ENCODE measurements at places on chromosomes 3 and 15.

DNA sequence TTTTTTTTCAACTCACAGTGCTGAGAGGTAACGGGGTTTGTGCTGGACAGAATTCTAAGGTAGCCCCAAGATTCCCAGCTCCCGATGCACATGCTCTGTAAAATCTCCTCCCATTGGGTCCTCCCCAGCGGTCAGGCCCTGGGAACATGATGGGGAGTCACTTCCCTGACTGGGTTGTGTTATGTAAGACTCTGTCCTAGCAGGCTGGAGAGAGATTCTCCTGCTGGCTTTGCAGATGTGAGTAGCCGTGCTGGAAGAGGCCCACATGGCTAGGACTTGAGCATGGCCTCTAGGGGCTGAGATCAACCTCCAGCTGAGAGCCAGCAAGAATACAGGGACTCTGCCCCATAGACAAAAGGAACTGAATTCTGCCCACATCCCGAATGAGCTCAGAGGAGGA, 83.7 kb upstream of the OXTR start:
- no peak for DNase-seq

GRCh38 chr15:29127506-29128430, 141.9 kb downstream of the NSMCE3 start:
- no peak for DNase-seq

GRCh38 chr3:98573181-98573728, 20.2 kb downstream of the CPOX start:
- peak; percentile 57 for DNase-seq

DNA sequence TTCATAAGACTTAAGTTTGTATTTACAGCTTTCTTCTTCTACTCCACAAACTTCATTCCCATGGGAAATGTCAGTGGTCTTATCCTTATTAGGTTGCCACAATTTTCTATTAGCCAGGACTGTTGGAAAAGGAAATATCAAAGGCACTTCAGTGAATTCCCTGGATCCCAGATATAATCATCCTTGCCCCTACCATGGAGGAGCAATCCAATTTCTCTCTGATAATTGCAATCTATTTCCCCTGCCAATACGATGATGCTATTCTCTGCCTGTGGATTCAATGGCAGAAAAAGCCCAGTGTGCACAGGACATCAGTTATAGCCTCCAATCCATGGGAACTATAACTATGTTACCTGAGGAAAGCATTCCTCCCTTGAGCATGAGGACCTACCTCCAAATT, 536.4 kb upstream of the UBE2E2 start:
- no peak for DNase-seq

- DNase-seq, result no peak
Observed at GRCh38 chr3:186141790-186142189, 32.9 kb upstream of the ETV5 start.

- DNase-seq, result no peak
Observed at GRCh38 chr15:77411619-77411976, 8.3 kb downstream of the PEAK1 start.

GRCh38 chr15:54859982-54860381, 336.8 kb downstream of the RSL24D1 start:
- DNase-seq, result no peak

DNA sequence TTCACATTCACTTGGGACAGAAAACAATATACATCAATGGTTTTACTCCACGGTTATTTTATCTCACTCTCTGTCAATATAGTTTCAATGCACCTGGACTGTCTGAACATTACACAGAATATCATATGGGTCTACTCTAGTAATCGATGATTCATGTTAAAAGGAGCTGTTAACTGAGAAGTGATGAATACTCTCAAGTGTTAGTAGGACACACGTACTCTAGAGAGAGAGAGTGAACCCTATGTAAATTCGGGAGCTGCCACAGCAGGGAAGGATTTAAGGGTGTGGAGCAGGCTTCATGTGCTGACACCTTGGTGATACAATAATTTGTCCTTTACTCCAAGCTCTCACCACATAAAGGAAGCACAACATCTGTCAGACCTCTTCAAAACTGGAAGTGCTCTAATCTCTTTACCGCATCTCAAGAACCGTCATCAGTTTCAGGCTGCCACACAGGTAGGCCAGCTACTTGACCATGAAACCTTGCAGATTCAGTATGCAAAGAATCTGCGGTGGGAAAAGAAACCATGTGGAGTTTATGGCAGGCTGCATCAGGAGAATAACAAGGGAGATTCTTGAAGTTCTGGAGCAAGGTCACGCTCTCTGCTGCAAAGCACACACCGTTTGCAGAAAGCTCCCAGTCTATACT, 199.2 kb upstream of the TMC3 start:
- no peak for DNase-seq

DNA sequence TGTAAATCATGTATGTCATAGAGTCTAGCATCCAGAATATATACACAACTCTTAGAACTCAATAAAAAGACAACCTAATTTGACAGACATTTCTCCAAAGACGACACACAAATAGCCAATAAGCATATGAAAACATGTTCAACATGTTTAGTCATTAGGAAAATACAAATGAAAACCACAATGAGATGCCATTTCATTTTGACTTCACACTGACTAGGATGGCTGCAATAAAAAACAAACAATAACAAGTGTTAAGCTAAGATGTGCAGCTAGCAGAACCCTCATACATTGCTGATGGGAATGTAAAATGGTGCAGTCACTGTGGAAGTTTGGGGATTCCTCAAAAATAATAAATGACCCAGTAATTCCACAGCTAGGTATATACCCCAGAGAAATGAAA, 16.4 kb downstream of the SPG11 start:
- DNase-seq, result no peak

DNA sequence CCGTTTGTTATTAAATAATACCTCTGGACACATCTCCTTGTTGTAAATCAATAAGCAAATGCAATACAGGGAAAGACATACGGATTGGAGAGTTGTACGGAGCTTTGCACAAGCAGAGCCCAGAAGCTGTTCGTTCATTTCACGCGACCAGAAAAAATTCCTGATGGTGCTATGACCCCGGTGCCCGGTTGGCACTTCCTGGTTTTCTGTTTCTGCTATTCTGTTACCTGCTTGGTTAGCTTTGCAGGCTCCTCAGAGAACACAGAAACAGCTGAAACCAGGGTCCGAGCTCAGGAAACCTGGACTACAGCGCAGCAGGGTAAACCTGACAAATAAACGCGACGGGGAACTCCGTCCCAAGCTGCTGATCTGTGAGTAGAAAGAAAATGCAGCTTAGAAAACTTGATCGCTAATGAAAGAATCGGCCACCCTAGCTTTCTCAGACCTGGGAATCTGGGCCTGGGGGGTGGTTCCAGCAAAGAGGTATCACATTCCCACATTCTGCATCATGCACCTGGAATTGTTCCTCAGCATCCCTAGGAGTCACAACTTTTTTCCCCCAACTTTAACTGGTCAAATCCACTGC, 845 bp downstream of the CNTN3 start:
- DNase-seq, result no peak

DNA sequence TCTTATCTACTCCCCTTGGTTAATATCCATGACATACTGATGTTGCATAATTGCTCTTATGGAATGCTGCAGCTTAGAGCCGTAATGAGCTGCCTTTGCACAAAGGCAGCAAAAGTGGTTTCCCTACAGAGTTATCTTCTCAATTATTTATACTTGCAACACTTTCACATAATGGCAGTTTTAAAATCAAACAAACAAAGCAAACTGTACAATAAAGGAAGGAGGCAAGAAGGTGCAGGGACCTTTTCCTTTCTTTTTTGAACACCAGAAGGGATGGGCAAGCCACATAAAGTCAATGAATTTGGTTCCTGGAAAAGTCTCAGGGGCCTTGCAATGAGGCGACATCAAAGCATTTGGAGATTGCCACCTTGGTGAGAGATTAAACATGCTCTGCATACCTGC, 188.0 kb downstream of the MEIS2 start:
- peak; percentile 46 for DNase-seq

DNA sequence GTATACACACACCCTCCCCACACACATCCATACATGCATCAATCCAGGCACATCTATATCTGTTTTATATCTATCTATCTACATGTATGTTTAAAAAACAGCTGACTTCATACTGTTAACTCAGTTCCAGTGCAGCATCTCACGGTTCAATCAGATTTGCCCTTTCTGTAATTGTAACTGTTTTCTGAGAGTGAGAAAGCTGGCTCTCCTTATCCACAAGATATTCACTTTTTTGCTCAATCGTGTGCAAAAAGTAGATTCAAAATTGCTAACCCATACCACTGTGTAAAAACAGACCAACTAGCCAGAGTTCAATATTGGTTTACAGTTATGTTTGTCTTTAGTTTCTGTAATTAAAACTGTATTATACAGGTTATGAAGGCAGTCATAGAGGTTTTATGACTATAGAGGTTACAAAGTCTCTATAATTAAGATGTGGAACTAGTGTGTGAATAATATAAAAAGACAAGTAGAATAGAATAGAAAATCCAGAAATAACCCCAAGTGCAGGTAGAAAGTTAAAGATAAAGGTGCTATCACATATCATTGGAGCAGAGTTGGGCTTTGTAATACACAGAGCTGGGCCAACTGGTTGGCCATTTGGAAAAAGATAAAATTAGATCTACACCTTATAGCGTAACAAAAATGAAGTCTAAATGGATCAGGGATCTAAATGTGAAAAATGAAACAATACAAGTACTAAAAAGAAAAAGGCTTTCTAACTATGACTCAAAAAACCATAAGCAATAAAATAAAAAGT, 20.1 kb upstream of the MCF2L2 start:
- no peak for DNase-seq

DNA sequence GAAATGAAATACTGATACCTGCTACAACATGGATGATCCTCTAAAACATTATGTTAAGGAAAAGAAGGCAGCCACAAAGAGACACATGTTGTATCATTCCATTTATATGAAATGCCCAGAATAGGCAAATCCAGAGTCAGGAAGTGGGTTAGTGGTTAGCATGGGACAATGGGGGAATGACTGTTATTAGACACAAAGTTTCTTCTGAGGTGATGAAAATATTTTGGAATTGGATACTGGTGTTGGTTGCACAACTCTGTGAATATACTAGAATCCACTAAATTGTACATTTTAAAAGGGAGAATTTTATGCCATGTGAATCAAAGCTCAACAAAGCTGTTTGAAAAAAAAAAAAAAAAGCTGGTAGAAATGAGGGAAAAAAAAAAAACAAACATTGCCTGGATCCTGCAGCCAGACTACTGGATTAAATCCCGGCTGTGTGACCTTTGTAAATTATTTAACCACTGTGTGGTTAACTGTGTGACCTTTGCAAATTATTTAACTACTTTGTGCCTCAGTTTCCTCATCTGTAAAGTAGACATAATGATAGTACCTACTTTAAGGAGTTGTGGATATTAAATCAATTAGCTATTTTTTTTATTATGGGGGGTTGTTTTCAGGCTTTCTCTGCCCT, 75.6 kb upstream of the PRICKLE2 start:
- peak; percentile 71 for DNase-seq

DNA sequence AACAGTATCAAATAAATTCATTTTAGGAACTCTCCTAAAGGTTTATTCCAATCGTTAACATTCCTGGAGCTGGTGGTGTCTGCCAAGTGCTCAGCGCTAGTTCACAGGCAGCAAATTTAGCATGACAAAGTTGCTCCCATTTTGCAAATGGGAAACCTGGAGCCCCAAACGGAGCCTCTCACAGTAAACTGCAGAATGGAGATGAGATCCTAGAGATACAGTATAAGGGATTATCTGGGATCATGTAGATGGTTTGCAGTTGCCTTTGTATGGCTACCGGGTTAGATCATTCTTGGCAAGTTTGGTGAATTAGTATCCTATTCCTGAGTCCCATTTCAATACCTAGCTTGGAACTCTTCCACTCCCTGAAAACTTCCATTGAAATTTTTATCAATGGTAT, 173.7 kb downstream of the CDIN1 start:
- DNase-seq, result no peak

GRCh38 chr3:156151824-156152428, 31.5 kb downstream of the KCNAB1 start:
- DNase-seq, result peak; percentile 75

- DNase-seq, result no peak
Observed at GRCh38 chr3:197335428-197336132, 37.2 kb upstream of the DLG1 start.

DNA sequence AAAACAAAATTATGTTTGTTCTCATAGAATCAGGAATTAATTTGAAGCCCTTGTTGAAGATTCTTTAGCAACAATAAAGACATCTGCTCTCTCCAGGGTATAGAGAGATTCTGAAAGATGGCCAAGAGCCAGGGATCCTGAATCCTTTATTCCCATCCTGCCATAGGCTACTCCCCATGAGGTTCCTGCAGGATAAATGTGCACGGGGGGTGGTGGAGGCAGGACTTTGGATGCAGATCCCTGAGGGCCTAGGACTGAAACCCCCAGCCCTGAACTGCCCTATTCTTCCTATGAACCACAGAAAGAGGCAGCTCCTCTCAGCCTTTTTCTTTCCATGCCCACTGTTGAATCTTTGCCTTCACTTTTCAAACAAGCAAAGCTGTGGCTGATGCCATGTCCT, 17.1 kb downstream of the TMEM108 start:
- DNase-seq, result no peak

DNA sequence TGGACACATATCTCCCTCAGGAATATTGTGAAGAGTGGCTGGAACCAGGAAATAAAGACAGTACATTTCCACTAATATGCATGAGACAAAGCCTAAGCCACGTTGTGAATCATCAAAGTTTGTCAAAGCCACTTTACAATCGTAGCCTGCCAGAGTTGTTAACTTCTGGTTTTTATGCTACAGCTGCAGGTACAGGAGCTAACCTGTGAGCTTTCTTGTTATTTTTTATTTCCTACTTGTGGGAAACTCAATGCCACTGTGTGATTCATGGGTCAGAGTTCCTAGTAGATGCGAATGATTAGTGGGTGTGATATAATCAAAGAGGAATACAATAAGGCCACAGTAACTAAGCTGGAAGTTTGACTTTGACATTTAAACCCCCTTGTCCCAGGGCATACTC, 44.4 kb upstream of the TEX9 start:
- DNase-seq, result no peak

GRCh38 chr3:193987186-193987585, 148.8 kb upstream of the HES1 start:
- DNase-seq, result no peak

DNA sequence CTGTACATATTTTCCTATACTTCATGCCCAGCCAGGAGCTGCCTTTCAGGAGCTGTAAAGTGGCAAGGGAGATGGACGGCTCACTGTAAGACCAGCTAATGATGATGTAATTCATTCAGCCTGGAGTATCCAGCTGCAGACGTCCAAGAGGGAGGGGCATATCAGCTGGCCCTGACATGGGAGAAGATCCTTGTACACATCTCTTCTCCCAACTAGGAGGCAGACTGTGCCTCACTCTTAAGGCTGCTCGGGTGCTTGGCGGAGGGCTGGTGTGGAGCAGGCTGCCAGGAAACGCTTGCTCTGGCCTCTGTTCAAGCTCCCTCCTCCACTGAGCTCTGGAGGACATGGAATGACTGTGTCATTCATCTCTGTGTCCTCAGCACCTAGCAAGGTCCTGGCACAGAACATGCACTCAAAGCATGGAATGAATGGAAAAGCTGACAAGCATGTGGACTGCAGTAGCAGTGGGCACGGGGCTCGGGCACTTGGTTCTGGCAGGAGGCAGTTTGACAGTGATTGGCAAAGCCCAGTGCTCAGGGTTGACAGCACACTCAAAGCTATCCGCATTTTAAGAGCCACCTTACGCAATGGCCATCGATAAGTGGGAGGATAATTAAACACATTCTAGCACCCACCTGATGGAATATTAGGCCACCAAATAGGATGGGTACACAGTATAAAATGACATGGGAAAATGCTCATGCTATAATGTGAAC, 72.4 kb downstream of the TBC1D2B start:
- peak; percentile 74 for DNase-seq

Measured in adipocyte (in vitro differentiated cells).